Activated CD4-positive, alpha-beta T cell treated with anti-CD3 and anti-CD28 coated beads, Interleukin-2, amount 50 U/mL, for 4 hours (primary cell): ENCODE measurements at places on chromosomes 7 and 10.

GRCh38 chr10:73887294-73888039 is 13.1 kb upstream of the CAMK2G start:
- DNase-seq, result no peak

DNA sequence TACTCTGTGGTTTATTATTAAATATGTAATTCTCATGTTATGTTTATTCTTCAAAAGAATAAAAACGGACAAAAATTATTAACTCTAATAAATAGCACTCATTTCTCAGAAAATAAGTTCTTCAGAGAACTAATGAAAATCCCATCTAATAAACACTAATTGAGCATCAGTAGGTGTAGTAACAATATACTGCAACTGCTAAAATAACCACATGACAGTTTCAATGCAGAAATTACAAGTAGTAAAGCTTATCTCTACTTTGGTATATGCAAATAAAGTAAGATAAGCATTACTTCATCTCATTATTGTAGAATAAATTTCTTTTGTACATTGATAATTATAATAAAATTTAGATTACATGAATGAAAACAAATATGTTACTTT is 56.4 kb upstream of the DKK1 start:
- DNase-seq, result no peak

DNA sequence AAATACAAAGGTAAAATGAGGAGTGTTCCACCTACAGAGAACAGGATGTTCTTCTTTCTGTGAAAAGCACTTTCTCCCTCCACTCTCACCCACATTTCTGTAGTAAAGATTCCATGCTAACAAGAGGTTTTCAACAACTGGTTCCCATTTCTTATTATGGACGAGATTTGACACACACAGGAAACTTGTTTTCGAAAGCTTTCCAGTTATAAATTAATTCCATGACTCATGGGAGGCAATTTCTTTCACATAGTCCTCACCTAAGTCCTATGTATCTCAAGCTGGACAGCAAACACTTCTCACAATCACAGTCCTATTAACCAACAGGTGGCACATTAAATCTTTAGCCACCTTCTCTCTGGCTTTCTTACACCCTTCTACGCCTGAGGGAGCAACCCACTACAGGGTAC is 24.5 kb downstream of the RAPGEF5 start:
- DNase-seq, result no peak

GRCh38 chr10:131961047-131961776 is 20.5 kb downstream of the BNIP3 start:
- DNase-seq, result no peak

GRCh38 chr10:65571011-65571570 is 1354.7 kb upstream of the LRRTM3 start:
- DNase-seq, result no peak

GRCh38 chr10:31215052-31215451 is 104.0 kb upstream of the ZEB1 start:
- no peak for DNase-seq

DNA sequence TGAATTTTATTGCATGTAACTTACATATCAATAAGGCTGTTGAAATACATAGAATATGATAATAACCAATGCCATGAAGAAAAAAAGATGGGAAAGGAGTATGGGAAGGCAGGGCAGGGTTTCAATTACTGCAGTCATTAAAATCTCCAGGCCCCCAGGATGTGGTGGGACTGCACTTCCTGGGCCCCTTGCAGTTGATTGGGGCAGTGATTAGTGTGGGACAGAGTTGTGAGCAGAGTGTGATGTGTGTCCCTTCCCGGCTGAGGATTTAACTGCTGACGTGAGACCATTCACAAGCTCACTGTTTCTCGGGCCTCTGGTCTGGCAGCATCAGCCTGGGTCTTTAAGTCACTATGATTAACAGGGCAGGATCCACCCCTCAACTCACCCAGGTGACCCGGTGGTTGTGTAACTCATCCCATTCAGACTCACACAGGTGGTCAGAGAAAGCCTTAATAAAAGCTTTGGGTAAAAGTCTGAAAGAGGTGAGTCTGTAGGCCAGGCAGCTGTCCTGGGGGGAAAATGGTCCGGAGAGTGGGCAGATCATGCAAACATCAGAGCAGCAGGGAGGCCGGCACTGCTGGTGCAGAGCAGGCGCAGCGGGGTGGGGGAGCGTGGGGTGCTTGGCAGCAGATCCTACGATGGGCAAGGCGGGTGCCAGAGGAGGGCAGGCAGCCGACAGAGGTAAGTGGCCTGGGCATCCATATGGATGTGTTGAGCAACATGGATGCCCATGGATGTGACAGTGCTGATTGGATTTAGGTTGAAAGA is 36.3 kb upstream of the WDFY4 start:
- DNase-seq, result no peak

DNA sequence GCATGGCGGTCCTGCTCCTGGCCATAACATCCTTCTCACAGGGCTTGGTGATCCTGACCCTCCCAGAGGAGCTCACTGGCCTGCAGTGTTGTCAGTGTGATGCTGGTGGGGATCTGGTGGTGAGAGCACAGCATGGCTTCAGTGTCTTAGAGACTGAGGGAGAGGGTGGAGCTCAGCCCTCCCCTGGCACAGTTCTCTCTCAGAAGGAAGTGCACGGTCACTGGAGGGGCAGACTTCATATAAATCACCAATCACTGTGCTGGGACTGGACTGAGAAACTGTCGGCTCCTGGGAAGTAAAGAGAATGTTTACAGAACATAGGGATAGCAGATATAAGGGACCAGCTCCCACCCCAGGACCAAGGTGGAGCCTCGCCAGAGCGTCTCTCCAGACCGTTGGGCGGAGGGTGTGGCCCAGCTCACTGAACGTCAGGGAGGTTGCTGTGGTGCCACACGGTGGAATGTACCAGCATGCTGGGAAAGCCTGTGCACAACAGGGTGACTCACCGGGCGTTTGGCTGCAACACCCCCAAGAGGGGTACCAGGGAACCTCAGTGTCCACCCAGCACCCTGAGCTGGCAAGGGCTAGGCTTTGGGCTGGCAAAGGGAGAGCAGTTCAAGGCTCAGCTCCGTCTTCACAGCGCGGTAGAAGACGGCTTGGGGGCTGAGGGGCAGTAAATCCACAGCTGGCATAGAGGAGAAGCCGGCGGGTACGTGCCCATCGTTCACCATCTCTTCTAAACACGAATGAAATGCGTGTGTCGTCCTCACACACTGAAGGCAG is 8.8 kb upstream of the GET4 start:
- no peak for DNase-seq

GRCh38 chr10:3904419-3904960 is 119.5 kb upstream of the KLF6 start:
- no peak for DNase-seq

GRCh38 chr10:121069061-121069850 is 218.1 kb downstream of the WDR11 start:
- DNase-seq, result no peak

- DNase-seq, result no peak
These were observed 69.8 kb upstream of the STEAP1B start for GRCh38 chr7:22569586-22570321.

- no peak for DNase-seq
These were observed 37.8 kb downstream of the HHEX start for GRCh38 chr10:92727550-92727949.

DNA sequence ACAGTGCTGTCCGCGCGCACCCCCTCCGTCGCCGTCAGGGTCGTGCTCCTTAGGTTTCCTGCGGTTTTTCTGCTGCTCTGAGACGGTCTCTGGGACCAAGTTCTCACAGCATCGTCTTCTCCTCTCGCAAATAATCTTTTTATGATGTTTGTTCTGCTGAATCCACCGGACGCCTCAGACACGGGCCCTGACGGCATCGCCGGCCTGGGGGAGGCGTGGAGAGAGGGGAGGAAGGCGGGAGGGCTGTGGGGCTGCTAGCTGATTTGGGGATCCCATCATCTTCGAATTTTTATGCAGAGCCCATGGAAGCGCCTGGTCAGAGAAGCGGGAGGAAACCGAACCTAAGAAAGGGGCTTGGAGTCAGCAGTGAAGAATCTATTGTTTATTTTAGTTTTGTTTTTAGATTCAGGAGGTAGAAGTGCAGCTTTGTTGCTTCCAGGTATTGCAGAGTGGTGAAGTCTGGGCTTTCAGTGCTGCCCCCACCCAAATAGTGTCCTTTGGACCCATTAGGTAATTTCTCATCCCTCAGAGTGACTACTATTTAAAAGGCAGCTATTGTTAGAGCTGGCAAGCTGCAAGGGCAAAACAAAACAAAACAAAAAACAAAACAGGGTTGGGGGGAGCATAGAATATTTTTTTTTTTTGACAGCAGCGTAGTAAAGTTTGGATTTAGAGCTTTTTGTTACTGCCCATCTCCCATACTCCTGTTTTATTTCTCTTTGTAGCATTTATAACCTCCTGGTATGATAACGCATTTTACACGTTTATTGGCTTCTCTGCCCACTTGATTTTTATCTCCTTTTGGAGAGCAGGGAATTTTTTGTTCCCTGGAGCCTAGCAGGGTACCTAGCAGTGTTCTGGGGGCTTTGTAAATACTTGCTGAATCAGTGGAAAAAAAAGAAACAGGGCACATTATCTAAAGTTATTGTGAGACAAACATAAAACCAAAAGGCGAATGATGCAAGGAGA is 92.6 kb downstream of the SPAG6 start:
- peak; percentile 31 for DNase-seq

GRCh38 chr10:88179831-88180230 is 316.4 kb downstream of the PTEN start:
- no peak for DNase-seq

- DNase-seq, result no peak
These were observed 25.8 kb downstream of the MAPK8 start for GRCh38 chr10:48332166-48332870.

DNA sequence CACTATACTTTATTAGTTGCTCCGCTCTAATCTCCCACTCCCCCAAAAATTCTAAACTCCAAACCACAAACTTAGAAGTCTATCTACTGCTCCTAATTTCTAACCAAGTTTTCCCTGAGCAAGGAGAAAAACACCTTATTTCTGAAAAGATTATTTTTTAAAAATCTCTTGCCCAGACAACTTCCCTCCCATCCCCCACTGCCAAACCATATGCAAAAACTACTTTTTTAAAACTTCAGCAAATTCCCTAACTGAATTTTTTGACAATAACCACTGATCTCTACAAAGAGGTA is 1.9 kb downstream of the UBE2H start:
- DNase-seq, result no peak

- no peak for DNase-seq
These were observed 21.4 kb upstream of the ZNF273 start for GRCh38 chr7:64881461-64882287.

GRCh38 chr7:10790910-10791309 is 182.8 kb upstream of the PHF14 start:
- DNase-seq, result no peak

DNA sequence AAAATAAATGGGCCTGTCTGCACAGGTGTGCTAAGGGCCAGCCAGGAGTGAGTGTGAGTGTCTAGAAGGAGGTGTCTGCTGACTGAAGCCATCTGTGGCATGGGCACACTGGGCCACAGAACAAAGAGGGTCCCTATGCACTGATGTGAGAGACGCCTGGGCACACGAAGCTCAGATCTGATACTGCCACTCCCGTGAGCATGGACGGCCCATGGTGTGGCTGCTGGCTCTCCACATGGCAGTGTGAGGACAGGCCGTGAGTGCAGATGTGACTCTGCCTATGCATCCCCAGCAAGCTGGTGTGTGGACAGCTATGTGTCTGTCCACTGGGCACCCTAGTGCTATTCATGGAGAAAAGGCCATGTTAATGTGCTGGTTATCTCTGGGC is 12.8 kb upstream of the MYL7 start:
- no peak for DNase-seq

GRCh38 chr7:139889186-139889871 is 60.3 kb downstream of the TBXAS1 start:
- DNase-seq, result no peak

- no peak for DNase-seq
These were observed 79.5 kb upstream of the INSYN2A start for GRCh38 chr10:127275793-127276450.

GRCh38 chr7:109699661-109700060 is 1130.0 kb downstream of the DNAJB9 start:
- no peak for DNase-seq

GRCh38 chr7:117014673-117015133 is 61.4 kb downstream of the ST7 start:
- DNase-seq, result peak; percentile 9

GRCh38 chr7:262251-262572 is 27.8 kb upstream of the FOXL3 start:
- DNase-seq, result no peak

GRCh38 chr7:123460616-123461015 is 73.8 kb downstream of the IQUB start:
- DNase-seq, result no peak

DNA sequence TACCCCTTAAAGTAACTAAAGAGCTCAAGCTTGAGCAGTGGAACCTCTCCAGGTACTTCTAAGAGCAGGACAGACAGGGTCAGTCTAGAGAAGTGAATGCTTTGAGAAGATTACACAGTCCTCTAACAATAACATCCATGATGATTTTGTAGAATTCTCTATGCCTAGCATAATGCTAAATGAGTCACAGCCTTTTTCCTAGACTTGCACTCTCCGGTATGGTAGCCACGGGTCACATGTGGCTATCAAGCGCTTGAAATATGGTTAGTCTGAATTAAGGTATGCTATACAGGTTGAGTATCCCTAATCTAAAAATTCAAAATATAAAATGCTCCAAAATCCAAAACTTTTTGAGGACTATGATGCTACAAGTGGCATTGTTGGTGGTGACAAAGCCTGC is 166.6 kb upstream of the MKLN1 start:
- no peak for DNase-seq

DNA sequence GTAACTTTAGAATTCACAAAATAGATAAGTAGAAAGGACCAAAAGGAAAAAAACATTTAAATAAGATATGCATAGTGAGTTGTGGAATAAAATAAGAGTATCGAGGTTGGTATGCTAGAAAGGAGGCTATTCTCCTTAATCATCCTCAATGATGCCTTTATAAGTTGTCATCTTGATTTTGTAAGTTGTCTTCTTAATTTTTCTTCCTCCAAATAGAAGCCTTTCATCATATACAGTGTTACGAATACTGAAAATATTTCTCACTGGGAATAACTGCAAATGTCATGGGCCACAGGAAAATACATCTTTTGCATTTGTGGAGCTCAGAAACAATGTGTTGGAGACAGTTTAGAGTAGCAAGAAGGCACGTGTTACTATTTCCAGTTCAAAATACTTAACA is 31.5 kb upstream of the PRTFDC1 start:
- DNase-seq, result no peak

DNA sequence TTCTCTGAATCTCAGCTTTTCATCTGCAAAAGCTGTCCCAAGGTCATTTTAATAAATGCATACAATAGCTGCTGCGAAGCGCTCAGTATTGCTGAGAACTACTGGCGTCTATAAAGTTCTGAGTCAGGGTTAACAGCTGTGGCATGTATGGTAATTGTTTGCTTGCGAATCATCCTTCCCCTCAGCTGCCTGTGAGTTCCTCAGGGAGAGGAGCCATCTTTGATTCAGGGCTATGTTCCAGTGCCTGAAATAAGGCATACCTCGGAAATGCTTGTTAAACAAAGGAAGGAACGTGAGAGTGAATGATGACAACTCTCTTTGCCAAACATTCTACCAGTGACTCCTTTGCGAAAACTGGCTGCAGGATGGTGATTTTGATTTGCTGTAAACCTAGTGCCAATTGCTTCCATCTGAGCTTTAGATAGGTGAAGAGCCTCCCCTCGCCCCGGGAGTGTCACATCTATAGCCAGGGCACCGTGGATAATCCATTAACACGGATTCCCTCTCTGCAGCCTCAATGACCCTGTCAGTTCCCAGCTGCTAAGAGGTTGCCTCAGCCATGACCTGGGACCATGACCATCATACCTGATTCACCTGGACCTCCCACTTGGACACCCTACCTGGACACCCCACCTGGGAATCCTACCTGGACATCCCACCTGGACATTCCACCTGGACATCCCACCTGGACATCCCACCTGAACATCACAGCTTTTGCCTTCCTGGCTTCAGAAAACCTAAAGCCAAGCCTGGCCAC is 39.6 kb downstream of the GPRIN2 start:
- no peak for DNase-seq
